ENCODE measurements at places on chromosomes 5 and 9. TPM values are rescaled to one million over a fixed set of nuclear protein-coding genes. Genes with fewer than 3 reads are reported as not detected.

GRCh38 chr9:98285446-98285845 lies 30.0 kb upstream of the TBC1D2 start:
- peaks cover 4% of the 10 kb centered on the region for H3K27me3 ChIP-seq
- DNase-seq, result no peak
- H3K4me1 ChIP-seq, result no peaks in the 10 kb centered on the region
- no peaks in the 10 kb centered on the region for H3K36me3 ChIP-seq

DNA sequence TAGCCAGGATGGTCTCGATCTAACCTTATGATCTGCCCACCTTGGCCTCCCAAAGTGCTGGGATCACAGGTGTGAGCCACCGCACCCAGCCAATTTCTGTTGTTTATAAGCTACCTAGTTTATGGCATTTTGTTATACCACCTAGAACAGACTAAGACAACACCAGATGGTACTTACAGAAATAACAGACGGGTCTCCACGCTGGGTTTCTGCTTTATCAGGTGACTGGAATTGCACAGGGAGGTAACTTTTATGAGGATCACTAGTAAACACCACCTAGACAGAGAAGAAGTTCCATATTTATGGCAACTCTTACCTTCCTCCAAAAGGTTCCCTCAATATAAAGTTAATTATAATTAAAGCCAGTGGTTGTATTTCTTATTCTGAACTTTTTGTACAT lies 74.0 kb downstream of the CEMIP2 start:
- peaks cover 4% of the 10 kb centered on the region for H3K36me3 ChIP-seq
- H3K27me3 ChIP-seq, result no peaks in the 10 kb centered on the region
- H3K27ac ChIP-seq, result no peak overlapping the region
- H3K4me1 ChIP-seq, result no peaks in the 10 kb centered on the region

DNA sequence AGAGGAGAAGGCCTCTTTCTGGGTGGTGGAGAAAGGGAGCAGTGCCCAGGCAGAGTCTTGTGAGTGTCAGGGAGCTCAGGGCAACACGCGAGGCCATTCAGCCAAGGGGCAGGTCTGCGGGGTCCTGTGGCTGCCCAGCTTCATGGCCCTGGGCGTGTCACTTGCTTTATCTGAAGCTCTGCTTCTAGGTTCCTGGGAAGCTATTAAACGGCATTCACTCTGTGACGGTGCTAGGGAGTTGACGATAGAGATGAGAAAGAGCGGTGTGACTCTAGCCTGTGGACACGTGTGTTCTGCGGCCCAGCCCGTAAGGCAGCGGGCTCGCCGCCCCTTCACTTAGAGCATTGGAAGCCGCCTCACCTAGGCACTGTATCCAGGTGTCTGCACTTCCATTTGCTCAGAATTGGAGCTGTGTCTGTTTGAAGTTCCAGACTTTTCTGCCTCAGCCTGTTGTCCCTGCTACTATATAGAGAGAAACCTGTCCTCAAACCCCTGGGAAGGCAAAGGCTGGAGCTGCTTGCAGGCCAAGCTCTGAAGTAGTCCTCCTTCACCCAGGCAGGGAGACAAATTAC lies 88.3 kb downstream of the PHF2 start:
- H3K36me3 ChIP-seq, result no peaks in the 10 kb centered on the region
- DNase-seq, result no peak
- H3K4me3 ChIP-seq, result no peak overlapping the region

DNA sequence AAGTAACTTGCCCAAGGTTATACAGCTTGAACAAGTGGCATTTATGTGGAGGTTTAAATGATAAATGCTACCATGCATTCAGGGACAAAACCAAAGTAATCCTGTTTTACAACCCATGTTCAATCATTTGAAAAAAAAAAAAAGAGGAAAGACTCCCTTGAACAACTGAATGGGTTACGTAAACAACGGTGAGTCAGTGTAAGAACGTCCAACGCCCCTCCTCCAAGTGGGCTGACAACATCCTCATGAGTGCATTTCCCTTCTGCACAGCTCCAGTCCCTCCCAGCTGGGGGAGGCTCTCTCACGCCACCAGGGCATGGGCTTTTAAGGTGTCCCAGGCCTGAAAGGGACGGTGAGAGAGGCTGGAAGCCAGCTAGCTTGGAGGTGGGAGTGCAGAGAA lies 90.0 kb downstream of the PRRT1B start:
- H3K27ac ChIP-seq, result peak overlapping the region; percentile 69
- no peak overlapping the region for H3K4me3 ChIP-seq
- H3K4me1 ChIP-seq, result peaks cover 11% of the 10 kb centered on the region
- H3K27me3 ChIP-seq, result no peaks in the 10 kb centered on the region
- DNase-seq, result peak; percentile 98

GRCh38 chr5:142952229-142952628 lies 182.1 kb downstream of the ARHGAP26 start:
- H3K36me3 ChIP-seq, result no peaks in the 10 kb centered on the region
- H3K27me3 ChIP-seq, result no peaks in the 10 kb centered on the region
- H3K4me1 ChIP-seq, result no peaks in the 10 kb centered on the region
- H3K4me3 ChIP-seq, result no peak overlapping the region
- H3K27ac ChIP-seq, result no peak overlapping the region

DNA sequence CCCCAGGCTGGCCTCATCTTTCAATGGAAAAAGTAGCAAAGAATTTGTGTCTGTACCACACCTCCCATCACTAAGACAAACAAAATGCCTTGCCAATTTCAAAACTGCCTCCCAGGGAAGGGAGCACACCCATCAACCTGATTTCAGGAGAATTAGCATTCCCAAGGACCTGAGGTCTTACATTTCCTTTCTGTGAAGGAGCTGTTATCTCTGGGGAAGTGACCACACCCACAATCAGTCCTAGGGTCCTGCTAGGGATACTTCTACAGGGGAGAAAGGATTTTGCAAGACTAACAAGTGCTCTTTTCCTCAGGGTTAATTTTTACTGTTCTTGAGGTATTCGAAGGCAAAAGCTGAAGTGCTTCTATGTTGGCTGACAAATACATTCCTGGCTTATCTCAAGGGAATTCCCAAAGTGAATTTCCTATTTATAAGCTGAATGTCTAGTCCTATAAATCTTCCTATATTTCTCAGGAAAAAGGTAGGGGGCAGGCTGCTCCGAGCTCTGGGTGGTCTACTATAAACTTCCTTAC lies 97.4 kb upstream of the ITGA1 start:
- H3K4me1 ChIP-seq, result peaks cover 2% of the 10 kb centered on the region
- no peak overlapping the region for H3K27ac ChIP-seq
- no peaks in the 10 kb centered on the region for H3K27me3 ChIP-seq

- H3K27me3 ChIP-seq, result no peaks in the 10 kb centered on the region
- H3K4me3 ChIP-seq, result no peak overlapping the region
- H3K4me1 ChIP-seq, result no peaks in the 10 kb centered on the region
Measured at GRCh38 chr5:53923961-53924360, 363.5 kb downstream of the NDUFS4 start.

DNA sequence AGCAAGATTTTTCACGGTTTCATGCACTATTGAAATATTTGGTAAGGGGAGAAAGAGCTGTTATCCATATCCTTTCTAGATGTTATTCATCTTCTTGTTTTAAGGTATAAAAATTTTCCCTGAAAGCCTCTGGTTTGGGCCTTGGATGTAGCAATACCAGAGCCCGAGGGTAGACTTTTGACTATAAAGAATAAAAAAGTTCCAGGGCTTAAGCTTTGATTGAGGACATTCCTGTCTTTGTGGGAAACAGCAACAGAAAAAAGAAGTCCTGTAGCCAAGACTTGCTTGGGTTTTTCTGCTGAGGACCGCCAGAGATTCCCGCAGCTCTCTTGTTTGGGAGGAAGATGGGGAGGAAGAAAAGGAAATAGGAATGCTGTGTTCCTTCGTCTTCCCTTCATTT lies 440.0 kb upstream of the WWC1 start:
- H3K4me3 ChIP-seq, result no peak overlapping the region
- no peak overlapping the region for H3K27ac ChIP-seq
- H3K4me1 ChIP-seq, result no peaks in the 10 kb centered on the region
- no peaks in the 10 kb centered on the region for H3K36me3 ChIP-seq
- no peak for DNase-seq

- no peak overlapping the region for H3K27ac ChIP-seq
- peak; percentile 42 for DNase-seq
- H3K4me1 ChIP-seq, result no peaks in the 10 kb centered on the region
- no peak overlapping the region for H3K4me3 ChIP-seq
Measured at GRCh38 chr5:72860499-72860898, 44.0 kb downstream of the TNPO1 start.

DNA sequence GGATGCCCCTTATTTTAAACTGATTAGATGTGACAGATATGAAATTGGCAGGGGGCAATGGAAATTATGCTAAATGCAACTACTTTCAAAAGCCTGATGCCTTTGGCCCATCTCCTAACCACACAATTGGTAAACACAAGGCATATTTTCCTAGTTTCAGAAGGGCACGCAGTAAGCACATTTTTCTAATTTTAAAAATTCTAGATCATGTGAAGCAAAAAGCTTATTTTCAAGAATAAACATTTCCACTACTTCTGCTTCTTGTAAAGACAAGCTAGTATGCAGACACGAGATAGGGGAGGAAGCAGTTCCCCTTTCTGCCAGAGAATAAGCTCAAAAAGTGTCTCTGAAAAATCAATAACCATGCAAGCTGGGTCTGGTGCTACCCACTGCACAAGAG lies 67.7 kb downstream of the ABCA1 start:
- H3K27ac ChIP-seq, result no peak overlapping the region
- H3K4me3 ChIP-seq, result no peak overlapping the region
- peak; percentile 36 for DNase-seq
- no peaks in the 10 kb centered on the region for H3K27me3 ChIP-seq
- H3K4me1 ChIP-seq, result peaks cover 31% of the 10 kb centered on the region
- no peaks in the 10 kb centered on the region for H3K36me3 ChIP-seq

DNA sequence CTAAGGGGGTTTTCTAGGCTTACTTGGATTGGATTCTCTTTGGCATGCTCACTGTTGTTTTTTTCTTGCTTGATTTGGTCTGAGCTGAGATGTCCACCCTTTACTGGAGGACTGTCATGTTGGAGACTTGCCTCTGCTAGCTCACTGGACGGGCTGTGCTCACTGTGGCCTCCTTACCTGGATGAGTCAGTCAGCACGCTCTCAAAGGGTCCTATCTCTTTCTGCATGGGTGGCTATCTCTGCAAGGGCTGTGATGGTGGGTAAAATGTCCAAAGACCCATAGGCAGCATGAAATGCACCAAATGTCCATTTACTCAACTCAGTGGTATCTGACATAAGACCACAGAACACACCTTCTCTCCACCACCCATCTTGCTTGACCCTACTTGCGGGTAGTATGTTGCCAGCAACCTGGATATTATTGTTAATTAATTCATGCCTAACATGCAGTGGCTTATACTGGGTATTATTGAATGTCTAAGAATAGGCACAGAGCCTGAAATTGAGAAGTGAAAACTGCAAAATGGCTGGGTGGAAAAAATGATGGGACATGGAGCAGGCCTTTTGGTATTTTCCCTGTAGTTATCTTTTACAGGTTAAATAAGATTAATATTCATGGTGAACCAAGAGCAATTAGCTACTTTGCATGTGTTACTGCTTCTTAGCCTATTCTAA lies 68.9 kb upstream of the TLE1 start:
- H3K4me3 ChIP-seq, result no peak overlapping the region
- no peak for DNase-seq
- no peaks in the 10 kb centered on the region for H3K36me3 ChIP-seq
- H3K27ac ChIP-seq, result no peak overlapping the region

GRCh38 chr5:157479612-157480510 lies 19.8 kb downstream of the NIPAL4 start:
- H3K36me3 ChIP-seq, result peaks cover 8% of the 10 kb centered on the region
- no peak overlapping the region for H3K4me3 ChIP-seq
- no peaks in the 10 kb centered on the region for H3K27me3 ChIP-seq
- peaks cover under 1% of the 10 kb centered on the region for H3K4me1 ChIP-seq

DNA sequence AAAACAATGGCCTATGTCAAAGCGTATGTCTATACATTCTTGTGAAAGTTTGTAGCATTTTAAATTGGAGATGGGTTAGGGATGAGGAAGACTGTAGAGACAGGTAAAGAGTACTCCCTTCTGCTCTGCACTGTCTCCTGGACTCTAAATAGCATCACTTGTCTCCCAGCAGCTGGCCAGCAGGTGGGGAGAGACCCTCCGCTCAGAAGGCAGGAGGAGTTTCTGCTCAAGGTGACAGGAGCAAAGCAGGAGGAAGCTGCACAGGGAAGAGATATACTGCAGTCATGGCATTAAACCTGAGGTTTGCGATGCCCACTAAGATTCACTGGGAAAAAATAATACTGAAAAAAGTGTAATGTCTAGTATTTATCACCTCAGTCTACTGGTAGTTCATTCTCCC lies 10.7 kb upstream of the ASTN2 start:
- no peak overlapping the region for H3K4me3 ChIP-seq
- no peaks in the 10 kb centered on the region for H3K36me3 ChIP-seq
- H3K27me3 ChIP-seq, result no peaks in the 10 kb centered on the region
- H3K4me1 ChIP-seq, result no peaks in the 10 kb centered on the region

DNA sequence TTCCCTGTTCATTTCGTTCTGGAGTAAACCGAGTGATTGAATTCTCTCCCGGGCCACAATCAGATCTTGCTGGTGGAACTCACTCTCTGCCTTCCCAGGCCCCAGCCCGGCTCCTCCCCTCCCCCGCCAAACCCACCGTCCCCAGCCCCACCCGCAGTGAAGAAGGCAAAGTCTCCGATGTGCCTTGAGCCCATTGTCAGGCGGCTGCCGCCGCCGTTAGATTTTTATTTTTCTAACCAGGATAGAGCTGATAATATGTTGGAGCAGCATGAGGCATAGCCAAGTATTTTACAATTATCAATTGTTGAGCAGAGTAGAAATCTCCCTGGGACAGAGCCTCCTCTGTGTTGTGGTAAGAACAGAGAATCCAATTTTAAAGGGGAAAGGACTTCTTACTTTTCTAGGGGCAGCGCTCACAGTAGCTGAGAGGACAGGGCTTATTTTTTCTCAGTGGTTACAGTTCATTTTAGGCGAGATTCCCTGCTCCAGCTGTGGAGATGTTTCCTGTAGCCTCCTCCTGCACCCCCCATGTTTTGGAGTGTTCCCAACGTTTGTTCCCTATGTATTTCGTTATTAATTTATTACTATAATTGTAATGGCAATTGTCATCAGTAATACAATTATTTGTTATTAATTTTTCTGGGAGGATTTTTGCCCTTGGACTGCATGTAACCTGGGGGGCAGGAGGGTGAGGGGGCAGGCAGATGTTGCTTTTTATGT lies 1.3 kb downstream of the PSAT1 start:
- DNase-seq, result no peak
- peak overlapping the region; percentile 99 for H3K4me3 ChIP-seq
- H3K27ac ChIP-seq, result no peak overlapping the region
- no peaks in the 10 kb centered on the region for H3K36me3 ChIP-seq
- H3K27me3 ChIP-seq, result no peaks in the 10 kb centered on the region

DNA sequence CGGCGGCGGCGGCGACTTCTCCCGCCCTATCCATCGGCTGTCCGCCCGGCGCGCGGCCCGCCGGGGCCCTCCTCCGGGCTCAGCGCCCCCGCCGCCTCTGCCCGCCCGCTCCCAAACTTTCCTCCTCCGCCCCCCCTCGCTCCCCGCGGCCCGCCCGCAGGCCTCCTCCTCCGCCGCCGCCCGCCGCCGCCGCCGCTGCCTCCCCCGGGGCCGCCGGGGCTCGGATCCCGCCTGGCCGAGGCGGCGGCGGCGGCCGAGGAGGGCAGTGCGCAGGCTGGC lies 460 bp upstream of the PBX3 start:
- no peak for DNase-seq
- H3K27ac ChIP-seq, result no peak overlapping the region
- H3K4me3 ChIP-seq, result peak overlapping the region; percentile 71
- H3K4me1 ChIP-seq, result peaks cover 6% of the 10 kb centered on the region
- H3K27me3 ChIP-seq, result no peaks in the 10 kb centered on the region
- no peaks in the 10 kb centered on the region for H3K36me3 ChIP-seq

Gene BTNL3
- not detected for polyA plus RNA-seq

Gene CDO1
- 0.85 TPM for polyA plus RNA-seq

Gene PELO
- polyA plus RNA-seq, result 30.5 TPM

Gene PCDHGA5
- 1.4 TPM for polyA plus RNA-seq

Gene ANKRD34B
- polyA plus RNA-seq, result not detected

All from fibroblast of lung (primary cell).